Hindlimb muscle (tissue), 1 donor: ENCODE measurements at places on chromosomes 11 and 22. TPM values are rescaled to one million over a fixed set of nuclear protein-coding genes. Genes with fewer than 3 reads are reported as not detected.

DNA sequence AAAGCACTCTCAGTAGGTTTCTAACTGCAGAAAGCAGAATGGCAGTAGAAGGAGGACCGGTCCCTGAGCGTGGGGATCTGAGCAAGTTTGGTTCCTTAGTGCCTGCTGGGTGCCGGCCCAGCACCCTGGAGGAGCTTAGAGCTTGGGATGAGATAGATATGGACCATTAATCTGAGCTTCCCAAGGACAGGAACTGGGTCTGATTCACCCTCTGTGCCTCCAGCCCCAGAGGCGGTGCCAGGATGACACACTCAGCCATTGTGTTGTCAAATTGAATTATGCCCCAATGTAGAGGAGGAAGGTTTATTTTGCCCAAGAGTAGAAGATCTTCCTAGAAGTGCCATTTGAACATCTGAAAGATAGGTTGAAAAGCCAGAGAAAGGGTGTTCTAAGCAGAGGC, 4.3 kb downstream of the ZC3H7B start:
- DNase-seq, result no peak

DNA sequence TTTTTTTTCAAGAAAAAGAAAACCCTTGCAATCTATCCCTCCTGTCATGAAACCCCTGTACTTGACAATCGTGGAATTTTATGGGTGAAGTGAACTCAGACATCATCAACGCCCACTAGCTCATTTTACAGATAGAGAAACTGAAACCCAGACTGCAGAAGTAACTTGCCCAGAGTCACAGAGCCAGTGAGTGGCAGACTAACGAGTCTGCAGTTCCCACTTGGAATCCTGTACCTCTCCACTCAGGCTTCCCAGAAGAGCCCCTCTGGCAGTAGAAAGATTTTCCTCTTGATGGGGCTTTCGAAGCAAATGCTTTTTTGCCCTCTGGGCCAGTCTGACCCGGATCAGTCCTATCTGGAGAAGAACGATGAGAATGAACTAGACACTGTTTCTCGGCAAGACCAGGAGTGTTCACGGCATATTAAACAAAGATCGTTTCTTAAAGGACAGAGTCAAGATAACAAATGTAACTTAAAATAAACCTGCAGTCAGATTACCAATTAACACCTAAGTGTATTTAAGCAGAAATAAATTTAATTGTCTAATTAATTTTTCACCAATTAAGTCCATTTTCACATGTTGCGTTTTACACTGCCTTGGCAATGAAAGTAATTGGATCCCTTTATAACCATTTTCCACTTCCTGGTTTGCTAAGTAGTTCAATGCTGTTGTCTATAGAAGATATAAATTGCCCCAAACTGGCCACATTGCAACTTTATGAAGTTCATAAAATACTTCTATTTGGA, 61.3 kb upstream of the CREB3L1 start:
- DNase-seq, result no peak

DNA sequence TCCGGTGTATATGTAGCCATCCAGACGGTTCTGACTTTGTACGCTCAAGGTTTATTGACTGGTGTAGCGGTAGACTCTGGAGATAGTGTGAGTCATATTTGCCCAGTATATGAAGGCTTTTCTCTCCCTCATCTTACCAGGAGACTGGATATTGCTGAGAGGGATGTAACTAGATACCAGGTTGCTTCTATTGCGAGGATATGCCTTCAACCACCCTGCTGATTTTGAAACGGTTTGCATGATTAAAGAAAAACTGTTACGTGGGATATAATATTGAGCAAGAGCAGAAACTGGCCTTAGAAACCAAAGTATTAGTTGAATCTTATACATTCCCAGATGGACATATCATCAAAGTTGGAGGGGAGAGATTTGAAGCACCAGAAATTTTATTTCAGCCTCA, 84.3 kb downstream of the GGT1 start:
- DNase-seq, result no peak

The EIF1AD gene
- polyA plus RNA-seq, result 17.6 TPM

DNA sequence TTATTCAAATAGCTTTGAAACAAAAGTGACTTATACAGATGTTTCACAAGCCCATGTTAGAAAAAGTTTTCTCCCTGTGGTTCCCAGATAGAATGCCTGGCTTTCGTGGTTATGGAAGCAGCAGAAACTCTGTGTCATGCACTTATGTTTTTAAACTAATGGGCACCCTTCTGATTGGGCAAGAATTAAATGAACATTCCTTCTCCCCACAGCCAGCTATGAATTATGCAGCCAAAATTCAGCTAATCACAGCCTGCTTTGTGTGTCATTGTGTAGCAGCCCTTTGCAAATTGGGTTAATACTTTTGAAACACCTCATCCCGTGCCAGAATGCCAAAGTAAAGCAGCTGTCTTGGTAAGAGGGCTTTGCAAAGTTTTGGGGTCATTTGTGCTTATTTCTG, 46.9 kb downstream of the PANX1 start:
- no peak for DNase-seq

The RASSF10 gene
- 0.34 TPM for polyA plus RNA-seq

The MAP6 gene
- polyA plus RNA-seq, result 15.6 TPM

DNA sequence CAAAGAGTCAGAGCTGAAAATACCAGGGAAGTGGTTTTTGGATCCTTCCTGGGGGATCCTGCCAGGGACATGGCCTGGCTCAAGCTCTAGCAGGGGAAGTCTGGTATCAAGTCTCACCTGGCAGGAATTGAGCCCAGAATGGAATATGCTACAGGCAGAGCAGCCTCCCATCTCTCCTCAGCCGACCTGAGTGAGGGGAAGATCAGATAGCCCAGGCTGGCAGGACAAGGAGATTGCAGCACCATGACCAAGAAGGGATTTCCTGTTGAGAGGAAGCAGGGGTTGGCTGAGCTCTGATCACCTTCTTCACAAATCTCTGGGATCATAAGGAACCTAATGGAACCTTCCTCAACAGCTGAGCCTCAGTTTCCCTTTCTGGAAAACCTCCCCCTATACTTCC, 13.0 kb downstream of the OAF start:
- DNase-seq, result no peak

GRCh38 chr11:118870396-118871343, 13.0 kb upstream of the CXCR5 start:
- no peak for DNase-seq

The TECTA gene
- 1.7 TPM for polyA plus RNA-seq

DNA sequence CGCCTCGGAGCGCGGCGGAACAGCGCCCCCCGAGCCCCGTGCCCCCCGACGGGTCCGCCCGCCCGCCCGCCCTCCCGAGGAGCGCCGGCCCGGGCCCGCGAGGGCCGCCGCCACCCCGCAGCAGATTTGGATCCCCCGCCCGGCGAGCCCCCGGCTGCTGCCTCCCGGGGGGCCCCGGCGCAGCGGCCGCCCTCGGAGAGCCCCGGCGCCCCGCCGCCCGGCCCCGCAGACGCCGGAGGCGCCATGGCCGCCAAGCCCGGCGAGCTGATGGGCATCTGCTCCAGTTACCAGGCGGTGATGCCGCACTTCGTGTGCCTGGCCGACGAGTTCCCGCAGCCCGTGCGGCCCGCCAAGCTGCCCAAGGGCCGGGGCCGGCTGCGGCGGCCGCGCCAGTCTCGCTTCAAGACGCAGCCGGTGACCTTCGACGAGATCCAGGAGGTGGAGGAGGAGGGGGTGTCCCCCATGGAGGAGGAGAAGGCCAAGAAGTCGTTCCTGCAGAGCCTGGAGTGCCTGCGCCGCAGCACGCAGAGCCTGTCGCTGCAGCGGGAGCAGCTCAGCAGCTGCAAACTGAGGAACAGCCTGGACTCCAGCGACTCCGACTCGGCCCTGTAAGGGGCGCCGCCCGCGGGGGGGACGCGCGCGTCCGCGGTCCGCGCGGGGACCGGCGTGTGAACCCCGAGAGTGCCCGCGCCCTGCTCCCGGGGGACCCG, 380 bp downstream of the C11orf96 start:
- DNase-seq, result peak; percentile 67

- DNase-seq, result no peak
Observed at GRCh38 chr22:19358195-19358594, 66.7 kb upstream of the CLTCL1 start.

GRCh38 chr22:17964643-17965042, 59.7 kb downstream of the MICAL3 start:
- no peak for DNase-seq

DNA sequence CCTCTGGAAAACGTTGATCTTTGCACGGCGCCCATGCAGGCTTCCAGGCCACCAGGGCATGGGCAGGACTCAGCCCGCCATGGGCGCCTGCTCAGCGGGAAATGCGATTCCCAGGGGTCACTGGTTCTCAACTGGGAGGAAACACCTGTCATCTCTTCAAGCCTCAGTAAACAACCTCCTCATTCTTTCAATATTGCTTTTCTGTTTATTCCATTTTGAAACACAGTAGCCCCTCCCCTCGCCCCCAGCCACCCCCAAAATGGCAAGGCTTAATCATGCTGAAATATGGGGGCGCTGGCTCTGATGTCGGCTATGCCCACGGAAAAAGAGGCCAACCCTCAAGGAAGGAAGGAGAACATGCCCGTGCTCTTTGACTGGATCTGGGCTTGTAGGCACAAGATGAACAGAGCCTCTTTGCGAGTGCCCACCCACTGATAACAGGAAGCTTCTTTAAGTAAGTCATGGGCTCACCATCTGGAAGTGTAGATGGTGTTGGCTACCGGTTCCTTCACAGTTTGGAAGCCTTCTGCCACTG, 594 bp upstream of the POU2AF1 start:
- no peak for DNase-seq
